ENCODE measurements at places on chromosomes 4 and X.

DNA sequence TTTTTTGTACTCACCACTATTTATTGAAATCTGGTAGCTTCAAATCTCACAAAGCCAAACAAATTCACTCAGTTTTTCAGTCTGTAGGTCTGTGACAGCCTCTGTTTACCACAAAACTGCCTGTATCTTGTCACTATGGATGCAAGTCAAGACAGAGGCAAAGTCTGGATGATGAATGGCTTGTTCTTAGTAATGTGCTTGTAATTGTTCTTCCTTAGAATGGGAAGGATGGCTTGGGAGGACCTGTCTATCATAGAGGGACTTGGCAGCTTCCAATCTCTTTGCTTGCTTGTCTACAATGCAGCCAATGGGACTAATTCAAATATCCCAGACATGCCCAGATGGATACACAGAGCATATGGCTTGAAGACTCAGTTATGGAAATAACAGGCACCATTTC lies 141.2 kb upstream of the SCML1 start:
- DNase-seq = no peak

GRCh38 chr4:102858828-102859464 lies 9.8 kb upstream of the CISD2 start:
- DNase-seq = no peak

DNA sequence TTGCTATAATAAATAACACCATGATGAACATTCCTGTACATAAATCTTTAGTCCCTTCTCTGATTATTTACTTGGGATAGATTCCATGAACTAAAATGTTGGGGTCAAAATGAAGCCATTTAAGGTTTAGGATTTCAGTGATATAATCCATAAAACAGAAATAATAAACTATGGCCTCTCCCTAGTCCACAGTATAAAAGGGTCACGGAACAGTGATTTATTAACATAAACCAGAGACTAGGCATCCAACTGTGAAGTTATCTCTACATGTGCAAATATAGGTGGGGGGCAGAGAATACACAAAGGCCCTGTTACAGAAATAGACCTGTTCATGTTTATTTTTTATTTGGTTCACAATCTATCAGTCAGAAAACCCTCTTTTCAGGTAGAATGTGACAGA lies 499.1 kb upstream of the SLIT2 start:
- no peak for DNase-seq

DNA sequence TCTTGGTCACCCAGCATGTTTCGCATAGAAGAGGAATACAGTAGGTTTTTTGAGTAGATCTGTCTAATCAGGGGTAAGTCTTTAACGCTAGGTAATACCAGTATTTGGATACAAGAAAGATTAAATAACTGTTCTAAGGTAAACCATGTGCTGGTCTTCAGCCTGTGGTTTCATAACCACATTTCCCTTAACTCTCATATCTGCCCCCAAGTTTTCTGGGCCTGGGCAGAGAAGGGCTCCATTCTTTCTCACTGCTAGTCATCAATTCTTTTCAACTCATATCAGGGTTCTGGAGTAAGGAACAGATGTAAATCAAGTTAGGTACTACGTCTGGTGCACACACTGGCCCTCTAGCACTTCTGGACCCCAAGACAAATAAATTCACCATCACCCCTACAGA lies 49.0 kb downstream of the DHX15 start:
- DNase-seq = no peak

DNA sequence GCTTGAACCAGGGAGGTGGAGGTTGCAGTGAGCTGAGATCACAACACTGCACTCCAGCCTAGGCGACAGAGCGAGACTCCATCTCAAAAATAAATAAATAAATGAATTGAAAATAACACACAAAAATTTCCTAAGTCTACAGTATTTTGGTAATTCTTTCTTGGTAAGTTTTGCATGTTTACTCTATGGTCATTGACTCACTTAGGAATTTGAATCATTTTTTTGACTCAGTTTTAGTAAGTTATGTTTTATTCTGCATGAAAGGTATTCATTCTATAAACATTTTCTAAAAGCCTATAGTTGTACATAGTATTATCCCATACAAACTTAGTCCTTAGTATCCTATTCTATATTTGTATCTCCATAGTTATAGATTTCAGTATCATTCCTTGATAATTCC lies 772.9 kb upstream of the SLIT2 start:
- DNase-seq = peak; percentile 72

DNA sequence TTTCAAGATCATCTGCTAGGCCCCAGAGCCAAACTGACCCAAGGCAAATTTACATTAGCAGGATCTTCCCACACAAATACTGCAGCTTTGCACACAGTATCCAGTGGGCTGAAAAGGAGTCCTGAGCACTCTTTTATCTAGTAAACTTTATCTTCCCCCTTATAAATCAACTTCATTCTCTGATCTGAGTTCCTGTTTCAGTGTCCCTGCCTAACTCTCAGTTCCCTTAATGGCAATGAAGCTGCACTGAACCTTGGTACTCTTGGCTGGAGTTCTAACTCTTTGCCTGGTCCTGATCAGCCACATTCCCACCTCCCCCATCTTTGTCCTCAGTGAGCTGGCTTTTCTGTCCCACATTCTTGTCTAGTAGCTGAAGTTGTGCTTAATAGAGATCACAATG lies 37.4 kb downstream of the EDA2R start:
- no peak for DNase-seq

DNA sequence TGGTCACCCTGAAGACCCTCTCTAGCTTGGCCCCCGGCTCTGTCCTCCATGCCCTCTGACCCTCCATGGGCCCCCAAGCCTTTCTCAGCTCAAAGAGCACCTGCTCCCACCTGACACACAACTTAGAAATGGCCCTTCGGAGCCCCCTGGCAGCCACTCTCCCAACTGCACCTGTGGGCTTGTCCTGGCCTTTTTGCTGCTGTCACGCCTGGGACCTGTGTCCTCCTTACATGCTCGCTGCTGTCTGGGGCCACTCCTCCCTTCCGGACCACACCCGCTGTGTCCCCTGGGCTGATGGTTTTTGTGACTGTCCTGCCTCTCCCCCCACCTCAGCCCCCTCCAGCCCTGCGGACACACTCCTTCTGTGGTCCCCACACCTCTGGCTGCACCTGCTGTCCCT lies 106.2 kb upstream of the AFAP1 start:
- no peak for DNase-seq
